HS-27A (cell line): ENCODE measurements at places on chromosomes 4 and X.

DNA sequence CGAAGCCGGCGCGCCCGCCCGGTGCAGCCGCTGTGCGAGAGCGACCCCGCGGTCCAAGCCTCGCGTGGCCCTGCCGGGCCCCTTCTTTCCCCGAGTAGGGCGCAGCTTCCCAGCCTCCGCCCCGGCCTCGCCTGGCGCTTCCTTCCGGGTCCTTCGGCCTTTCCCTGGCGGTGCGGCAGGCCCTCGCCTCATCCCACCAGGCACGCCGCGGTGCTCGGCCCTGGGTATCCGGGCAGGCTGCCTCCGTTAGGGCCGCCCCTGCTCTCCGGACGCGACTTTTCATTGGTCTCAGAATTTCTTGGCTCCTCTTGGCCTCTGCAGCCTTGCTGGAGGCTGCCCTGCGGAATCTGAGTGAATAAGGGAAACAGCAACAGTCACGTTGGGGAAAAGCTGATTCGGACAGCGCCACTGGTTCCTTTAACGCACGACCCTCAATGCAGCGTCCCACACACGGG is 429 bp downstream of the UVSSA start:
- no peak for DNase-seq

DNA sequence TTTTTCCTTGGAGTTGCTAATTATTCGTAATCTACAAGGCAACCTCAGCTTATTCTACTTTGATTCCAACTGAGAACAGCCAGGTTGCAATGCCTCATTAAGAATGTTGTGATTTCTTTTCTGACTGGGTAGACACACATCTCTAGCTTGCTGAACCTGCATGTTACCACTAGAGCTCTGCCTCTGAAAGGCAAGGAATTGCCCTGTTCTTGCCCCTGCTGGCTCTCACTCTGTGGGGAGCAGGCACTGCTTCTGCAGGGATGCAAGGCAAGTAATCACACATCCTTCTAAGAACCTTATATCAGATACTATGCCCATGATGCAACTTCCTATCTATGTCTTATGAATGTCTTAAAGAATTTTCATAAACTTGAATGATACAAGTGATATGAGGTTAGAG is 503.2 kb downstream of the PACRGL start:
- no peak for DNase-seq

GRCh38 chr4:20627866-20628265 is 72.4 kb upstream of the PACRGL start:
- DNase-seq: no peak

DNA sequence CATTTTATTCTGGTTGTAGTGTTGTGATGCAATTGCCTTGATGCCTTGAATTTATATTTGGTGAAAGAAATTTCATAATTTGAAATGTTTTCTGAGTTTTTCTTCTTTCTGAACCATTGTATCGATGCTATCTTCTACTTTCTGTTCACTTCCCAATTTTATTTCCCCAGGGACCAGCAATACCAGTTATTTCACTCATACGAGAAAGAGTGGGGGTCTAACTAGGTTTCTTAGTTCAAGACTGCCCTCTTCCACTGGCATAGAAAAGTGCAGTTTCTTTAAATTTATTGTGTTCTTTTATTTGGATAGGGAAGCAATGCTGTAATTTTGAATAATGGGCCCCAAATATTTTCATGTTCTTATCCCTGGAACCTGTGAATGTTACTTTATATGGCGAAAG is 544.0 kb upstream of the ADGRL3 start:
- DNase-seq: no peak

DNA sequence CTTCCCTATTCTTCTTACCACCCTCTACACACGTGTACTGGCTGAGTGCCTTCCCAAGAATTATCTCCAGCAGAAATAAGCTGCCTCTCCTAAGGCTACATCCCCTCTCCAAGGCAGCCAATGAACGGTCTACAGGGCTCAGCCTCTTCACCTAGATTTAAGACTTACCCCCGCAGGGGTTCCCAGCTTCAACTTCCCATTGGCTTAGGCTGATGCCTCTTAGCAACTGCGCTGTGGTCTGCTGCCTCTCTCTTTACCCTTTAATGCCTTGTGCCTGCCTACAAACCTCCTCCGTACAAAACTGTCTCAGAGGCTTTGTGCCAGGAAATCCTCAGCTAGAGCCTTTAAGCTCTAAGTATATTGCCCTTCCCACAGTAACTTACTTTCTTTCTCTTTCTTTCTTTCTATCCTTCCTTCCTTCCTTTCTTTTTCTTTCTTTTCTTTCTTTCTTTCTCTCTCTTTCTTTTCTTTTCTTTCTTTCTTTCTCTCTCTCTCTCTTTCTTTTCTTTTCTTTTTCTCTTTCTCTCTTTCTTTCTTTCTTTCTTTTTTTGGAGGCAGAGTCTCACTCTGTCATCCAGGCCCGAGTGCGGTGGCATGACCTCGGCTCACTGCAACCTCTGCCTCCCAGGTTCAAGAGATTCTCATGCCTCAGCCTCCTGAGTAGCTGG is 15.1 kb upstream of the PIGA start:
- DNase-seq: no peak

DNA sequence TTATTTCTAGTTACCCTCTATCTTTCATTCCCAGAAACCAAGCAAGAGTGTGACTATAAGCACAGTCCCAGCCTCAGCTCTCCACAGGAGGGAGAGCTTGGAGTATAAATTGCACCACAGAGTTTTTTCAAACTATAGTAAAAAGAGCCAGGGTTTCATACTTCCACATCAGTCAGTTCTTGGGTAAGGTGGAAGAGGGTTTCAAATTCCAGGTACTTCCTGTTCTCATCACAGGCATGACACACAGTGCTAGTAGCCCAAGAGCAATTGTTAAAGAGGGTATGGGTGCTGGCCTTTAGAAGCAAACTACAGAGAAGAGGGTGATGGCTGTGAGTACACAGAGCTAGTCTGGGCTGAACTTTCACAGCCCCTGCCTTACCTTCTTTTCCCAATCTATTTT is 5.7 kb upstream of the IL1RAPL1 start:
- no peak for DNase-seq
